H4 (cell line): ENCODE measurements at places on chromosomes 7 and 10. TPM values are rescaled to one million over a fixed set of nuclear protein-coding genes. Genes with fewer than 3 reads are reported as not detected.

GRCh38 chr7:114460021-114460420, 45.4 kb downstream of the FOXP2 start:
- DNase-seq, result no peak

- DNase-seq, result peak; percentile 74
These were observed 56.3 kb downstream of the CACUL1 start for GRCh38 chr10:118698421-118698820.

DNA sequence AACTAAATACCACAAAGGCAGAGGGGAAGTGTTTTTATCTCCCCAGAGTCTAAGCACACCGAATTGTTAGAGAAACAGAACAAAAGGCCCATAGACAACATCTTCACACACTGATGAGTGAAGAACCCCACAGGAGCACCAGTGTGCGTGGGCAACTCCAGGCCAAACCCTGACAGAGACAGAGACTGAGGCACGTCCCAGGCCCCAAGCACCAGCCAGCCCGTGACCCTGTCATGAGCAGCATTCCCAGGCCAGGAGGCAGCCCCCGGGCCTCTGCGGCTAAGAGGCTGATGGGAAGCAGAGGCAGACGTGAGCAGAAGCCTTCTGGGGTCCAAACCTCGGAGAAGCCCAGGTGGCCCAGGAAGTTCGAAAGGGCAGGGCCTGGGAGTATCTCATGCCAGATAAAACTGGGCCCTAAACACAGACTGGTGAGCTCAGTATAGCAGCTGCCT, 184.4 kb downstream of the TCERG1L start:
- DNase-seq, result no peak

GRCh38 chr10:51103554-51104217, 29.4 kb downstream of the PRKG1 start:
- no peak for DNase-seq

Gene AQP1
- total RNA-seq, result 1.4 and 1.7 TPM in 2 replicates

DNA sequence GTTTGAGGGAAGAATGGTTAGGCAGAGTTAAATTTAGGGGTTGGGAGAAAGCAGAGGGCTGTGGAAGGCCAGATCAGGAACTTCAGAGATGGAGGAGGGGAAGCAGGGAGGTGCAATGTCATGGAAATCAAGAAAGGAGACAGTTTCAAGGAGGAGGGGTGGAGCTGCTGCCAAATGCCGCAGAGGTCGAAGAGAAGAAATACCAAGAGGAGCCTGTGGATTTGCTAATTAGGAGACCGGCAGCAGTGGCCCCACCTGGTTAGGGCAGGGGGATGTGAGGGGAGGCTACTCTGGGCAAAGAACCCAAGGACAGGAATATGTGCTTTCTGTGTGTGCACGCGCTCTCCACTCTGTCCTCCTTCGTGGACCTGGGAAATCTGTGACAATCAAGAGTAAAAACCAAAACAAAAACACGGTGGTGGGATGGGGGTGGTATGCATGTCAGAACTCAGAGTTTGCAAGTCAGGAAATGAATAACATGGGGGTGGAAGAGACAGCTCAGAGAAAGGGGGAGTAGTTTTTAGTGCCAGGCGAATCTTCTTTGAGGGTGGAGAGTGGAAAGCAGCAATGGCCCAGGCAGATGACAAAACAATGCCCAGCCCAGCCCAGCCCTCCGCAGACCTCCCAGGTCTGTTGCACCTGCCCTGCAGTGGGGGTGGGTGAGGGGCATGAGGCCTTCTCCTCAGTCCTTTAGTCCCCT, 102.9 kb upstream of the PAX2 start:
- DNase-seq, result no peak
